Natural killer cell treated with Interleukin-12 subunit alpha and Interleukin-12 subunit beta and Interleukin-15 and Interleukin-18, amount 100 ng/mL, for 72 hours (primary cell): ENCODE measurements at places on chromosomes 1 and 21. TPM values are rescaled to one million over a fixed set of nuclear protein-coding genes. Genes with fewer than 3 reads are reported as not detected.

- DNase-seq = no peak
Measured at GRCh38 chr1:15198684-15199083, 45.1 kb downstream of the TMEM51 start.

DNA sequence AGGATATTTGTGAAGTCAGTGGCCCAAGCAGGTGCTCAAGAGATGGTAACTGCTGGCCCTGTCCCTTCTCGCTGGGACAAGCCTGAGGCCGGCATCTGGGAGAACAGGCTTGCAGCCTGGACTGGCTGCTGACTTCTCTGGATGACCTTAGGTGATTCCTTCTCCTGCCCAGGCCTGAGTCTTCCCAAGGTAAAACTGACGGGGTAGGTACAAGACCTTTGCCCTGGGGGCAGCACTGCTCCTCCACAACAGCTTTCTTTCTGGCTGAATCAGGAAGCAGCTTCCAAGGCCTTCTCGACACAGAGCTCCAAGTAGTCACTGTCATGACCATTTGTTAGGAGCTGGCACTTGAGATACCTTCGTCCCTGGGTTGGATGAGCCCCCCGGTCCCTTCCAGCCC lies 59.6 kb downstream of the DMRTB1 start:
- DNase-seq = no peak

KCNK2 gene
- total RNA-seq = not detected

DNA sequence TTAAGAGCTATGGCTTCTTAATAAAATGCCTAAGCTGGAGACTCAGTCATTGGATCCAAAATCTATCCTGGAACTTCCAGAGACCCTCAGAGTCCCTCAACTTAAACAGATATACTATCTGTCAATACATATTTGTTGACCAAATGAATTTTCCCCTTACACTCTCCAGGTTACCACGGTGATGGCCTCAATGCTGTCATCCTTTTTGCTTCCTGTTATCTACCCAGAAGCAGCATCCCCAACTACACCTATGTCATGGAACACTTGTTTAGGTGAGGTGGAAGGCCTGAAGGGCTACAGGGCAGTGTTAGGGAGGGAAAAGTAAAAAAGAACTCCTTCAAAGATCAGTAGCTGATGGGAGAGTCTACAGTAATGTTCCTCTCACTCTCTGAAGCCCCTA lies 4.4 kb upstream of the C1orf56 start:
- DNase-seq = no peak

- DNase-seq = peak; percentile 81
Measured at GRCh38 chr1:1215080-1215676, 1.2 kb upstream of the TNFRSF4 start.

LRRN2 gene
- not detected for total RNA-seq

DNA sequence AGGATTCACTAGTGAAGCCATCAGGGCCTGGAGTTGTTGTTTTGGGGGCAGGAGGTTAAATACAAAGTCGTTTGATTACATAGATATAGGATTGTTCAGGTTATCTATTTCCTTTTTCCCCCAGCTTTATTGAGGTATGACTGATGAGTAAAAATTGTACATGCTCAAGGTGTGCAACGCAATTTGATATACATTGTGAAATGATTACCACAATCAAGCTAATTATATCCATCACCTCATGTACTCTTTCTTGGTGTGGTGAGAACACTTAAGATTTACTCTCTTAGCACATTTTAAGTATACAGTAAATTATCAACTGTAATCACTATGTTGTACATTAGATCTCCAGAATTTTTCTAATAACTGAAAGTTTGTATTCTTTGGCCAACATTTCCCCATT lies 6.0 kb downstream of the FGGY start:
- DNase-seq = no peak

C1orf87 gene
- total RNA-seq = not detected

SYTL1 gene
- 39.5 TPM for total RNA-seq

FCER1G gene
- 583 TPM for total RNA-seq
